ENCODE measurements at places on chromosomes 16 and 17.

DNA sequence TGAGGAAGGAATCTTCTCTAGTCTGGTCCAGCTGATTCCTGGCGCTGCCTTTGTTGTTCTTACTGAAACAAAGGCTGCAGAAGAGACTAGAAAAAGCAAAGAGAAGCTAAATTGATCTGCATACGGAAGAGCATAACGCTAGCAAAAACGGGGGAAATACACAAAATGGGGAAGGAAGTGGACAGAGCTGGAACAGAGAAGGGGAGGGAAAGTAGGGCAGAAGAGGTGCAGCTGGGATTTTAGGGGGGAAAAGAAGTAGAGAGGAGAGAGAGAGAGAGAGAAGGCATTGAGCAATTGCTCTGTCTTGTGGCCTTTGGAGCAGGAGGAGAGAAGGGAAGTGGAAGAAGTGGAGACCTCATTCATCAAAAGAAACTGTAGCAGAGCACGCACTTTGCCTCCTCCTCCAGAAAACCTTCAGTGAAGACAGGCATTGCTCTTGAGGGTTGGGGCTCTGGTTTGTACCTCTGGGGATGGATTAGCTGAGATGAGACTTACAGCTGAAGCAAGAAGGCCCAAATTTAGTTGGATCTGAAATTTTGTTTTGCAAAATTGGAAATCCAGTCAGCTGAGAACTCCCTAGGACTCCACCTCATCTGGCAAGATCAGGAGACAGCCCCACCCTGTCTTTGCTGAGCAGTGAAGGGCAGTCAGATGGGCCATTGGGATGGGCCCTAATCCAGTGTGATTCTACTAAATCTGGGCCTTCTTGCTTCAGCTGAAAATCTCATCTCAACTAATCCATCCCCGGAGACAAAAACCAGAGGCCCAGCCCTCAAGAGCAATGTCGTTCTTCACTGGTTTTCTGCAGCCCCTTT is 55.8 kb downstream of the CDRT4 start:
- no peak overlapping the region for H3K27ac ChIP-seq
- no peaks in the 10 kb centered on the region for H3K27me3 ChIP-seq
- H3K4me1 ChIP-seq, result peaks cover 5% of the 10 kb centered on the region
- no peaks in the 10 kb centered on the region for H3K36me3 ChIP-seq

DNA sequence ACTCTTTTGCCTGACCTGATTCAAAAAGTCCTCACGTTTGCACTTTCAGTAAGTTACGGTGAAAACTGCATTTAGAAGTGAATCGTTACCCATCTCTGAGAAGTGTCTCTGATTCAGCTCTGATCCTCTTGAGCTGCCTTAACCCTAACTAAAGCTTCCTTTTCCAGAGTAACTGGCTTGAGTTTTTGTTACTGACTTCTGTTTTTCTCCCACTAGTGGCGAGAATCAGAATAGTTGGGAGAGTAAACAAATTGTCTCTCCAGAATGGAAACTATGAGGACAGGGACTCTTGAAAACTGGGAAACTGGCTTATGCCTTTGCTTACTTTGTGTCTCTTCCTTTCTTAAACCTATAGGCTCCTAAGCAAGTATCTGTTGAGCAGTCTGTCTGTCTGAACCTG is 31.3 kb upstream of the KPNB1 start:
- no peak overlapping the region for H3K27ac ChIP-seq
- no peak for DNase-seq
- peaks cover 17% of the 10 kb centered on the region for H3K4me1 ChIP-seq
- H3K4me3 ChIP-seq, result no peak overlapping the region
- peaks cover 26% of the 10 kb centered on the region for H3K36me3 ChIP-seq

DNA sequence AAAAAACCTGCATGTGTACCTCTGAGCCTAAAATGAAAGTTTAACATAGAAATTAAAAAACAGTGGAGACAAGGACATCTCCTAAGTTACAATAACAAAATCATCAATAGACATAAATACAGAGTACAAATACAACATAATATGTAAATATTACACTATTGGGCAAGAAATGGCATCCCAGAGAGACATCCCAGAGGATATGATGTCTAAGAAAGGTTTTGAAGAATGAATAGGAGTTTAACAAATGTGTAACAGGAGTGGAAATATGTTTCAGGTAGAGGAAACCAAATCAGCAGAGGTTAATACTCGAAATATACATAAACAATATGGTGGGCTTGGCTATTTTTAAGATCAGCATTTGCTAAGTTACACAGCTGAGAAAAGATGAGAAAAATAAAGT is 447.7 kb upstream of the MAF start:
- H3K4me1 ChIP-seq, result peaks cover 1% of the 10 kb centered on the region
- no peak for DNase-seq
- H3K4me3 ChIP-seq, result no peak overlapping the region
- peaks cover 42% of the 10 kb centered on the region for H3K27me3 ChIP-seq
- H3K36me3 ChIP-seq, result no peaks in the 10 kb centered on the region

DNA sequence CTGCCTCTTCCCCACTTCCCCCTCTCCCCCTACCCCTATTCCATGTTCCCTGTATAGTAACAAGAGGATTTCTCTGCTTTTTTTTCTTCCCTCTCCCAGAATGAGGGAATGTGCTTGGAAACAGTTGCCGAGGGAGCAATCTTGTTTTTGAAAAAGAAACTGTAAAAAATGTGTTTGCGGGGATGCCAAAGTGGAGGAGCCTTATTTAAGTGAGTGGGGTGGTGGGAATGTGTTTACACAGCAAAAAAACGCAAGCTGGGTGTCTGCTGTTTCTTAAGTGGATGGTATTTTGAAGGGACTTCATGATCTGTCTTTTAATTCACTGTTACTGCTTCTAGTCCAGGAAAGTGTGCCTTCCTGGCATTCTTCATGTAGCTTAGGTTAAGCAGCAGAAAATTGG is 254.4 kb downstream of the SHISA9 start:
- H3K27me3 ChIP-seq, result peaks cover 10% of the 10 kb centered on the region
- no peaks in the 10 kb centered on the region for H3K4me1 ChIP-seq
- H3K4me3 ChIP-seq, result no peak overlapping the region
- DNase-seq, result no peak

GRCh38 chr16:58378401-58378800 is 13.9 kb upstream of the GINS3 start:
- no peak overlapping the region for H3K27ac ChIP-seq
- no peaks in the 10 kb centered on the region for H3K36me3 ChIP-seq
- no peak overlapping the region for H3K4me3 ChIP-seq
- peaks cover 62% of the 10 kb centered on the region for H3K27me3 ChIP-seq
